ENCODE measurements at places on chromosomes 11 and 22. TPM values are rescaled to one million over a fixed set of nuclear protein-coding genes. Genes with fewer than 3 reads are reported as not detected.

DNA sequence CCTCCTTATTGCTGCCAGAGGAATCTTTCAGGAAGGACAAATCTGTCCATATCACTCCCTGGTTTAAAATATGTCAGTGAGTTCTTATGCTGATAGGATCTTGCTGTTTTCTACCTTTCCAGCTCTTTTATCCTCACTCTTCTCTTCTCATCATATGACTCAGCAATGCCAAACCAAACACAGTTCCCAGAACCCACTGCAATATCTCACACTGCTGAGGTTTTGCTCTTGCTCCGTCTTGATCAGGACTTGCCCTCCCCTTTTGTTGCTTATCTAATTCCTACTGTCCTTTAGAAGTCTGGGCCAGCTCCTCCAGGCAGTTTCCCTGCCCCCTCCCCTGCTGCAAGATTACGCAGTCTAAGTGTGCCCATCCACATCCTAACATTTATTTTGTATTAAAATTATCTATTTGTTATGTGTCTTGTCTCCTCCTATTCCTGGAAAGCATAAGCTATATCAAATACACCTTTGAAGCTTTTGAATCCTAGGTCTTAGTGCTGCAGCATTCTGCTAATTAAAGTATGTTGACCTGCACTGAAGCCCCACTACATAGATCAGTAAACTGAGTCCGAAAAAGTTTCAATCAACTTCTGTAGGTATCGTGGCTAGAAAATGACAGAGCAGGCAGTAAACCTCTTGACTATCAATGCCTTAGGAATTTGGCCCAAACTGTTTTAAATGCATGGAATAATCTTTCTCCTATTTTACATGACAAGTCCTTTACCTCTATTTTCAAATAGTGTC lies 119.2 kb upstream of the C11orf87 start:
- peak; percentile 50 for DNase-seq

DNA sequence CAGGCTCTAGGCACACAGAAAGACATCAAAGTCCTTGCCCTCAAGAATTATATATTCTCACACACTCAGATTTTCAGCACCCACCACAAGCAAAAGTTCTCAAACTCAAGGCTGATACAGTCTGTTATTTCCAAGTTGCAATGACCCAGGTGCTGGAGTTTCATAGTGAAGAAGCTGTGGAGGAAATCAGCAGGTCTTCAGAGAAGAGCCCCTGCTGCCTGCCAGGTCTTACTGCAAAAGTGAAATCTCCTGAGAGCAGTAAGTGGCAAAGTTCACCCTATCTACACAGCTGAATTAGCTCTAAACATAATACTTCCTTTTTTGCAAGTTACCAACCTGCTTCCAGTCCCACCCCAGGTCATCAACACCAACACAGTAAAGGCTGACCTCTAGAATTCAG lies 64.6 kb downstream of the RPL27A start:
- DNase-seq: no peak

Gene PKNOX2
- not detected for total RNA-seq

Gene SPDYC
- not detected for total RNA-seq

GRCh38 chr22:29002603-29003002 lies 59.0 kb downstream of the C22orf31 start:
- DNase-seq: no peak

DNA sequence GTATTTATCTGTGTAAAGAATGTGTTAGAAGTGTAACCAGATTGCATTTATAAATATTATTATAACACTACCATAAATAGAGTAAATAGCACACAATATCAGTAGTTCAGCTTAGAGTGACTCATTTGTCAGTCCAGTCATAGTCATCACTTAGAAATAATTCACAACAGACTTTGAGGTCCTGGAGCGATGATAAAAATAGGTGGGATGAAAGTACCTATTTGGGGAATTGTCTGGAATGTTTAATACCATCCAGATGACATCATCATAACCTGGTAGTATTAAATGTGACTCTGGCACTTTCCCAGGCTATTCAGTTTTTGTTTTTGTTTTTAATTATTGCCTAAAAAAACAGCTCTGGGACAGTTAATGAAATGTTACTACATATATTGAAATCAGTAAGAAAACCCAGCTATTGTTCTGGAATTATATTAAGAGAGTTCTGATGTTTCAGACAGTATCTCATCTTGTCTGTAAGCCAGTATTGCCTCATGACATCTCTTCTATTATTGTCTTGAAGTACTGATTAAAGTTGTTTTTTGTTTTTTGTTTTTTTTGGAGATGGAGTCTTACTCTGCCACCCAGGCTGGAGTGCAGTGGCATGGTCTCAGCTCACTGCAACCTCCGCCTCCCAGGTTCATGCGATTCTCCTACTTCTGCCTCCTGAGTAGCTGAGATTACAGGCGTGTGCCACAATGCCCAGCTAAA lies 74.8 kb downstream of the SIK2 start:
- peak; percentile 78 for DNase-seq

GRCh38 chr11:67514116-67514515 lies 6.2 kb upstream of the CDK2AP2 start:
- no peak for DNase-seq

GRCh38 chr11:111878385-111878848 lies 548 bp downstream of the FDXACB1 start:
- DNase-seq: peak; percentile 51

DNA sequence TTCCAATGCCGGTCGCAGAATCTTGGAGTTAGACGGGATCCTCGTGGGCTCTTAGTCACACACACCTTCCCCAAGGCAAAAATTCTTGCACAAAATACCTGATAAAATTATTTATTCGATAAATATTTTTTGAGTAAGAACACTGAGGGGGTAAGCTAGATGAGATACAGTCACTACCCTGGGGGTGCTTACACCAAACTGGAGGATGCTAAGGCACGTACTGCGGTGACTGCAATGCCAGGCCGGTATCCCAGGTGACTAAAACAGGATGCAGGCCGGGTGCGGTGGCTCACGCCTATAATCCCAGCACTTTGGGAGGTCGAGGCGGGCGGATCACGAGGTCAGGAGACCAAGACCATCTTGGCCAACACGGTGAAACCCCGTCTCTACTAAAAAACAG lies 1.7 kb upstream of the MRTFA start:
- DNase-seq: peak; percentile 35

GRCh38 chr11:15418921-15419320 lies 304.2 kb downstream of the INSC start:
- DNase-seq: no peak

Gene CFAP300
- total RNA-seq: 4.7 TPM

Gene OR51I1
- not detected for total RNA-seq

Gene ARHGAP20
- total RNA-seq: under 0.01 TPM

Gene RFPL2
- total RNA-seq: not detected

Gene TMPRSS4
- total RNA-seq: 42.4 TPM

GRCh38 chr22:29385748-29386147 lies 2.6 kb downstream of the AP1B1 start:
- DNase-seq: peak; percentile 17

DNA sequence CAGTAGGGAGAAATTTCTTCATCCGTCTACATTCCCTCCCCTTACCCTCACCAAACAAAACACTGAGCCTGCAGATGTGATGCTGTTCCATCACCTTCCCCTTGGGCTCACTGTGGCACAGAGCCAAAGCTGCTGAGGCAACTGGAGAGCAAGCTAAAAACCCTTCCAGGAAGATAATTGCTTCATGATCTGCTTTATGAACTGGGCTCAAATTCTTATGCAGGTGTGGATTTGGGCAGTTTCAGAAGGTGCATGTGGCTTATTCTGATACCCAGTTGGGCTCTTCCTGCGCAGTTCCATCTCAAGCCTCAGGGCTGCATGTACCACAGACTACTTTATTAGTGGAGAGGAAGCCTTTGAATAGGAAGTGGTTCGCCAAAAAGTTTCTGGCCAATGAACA lies 58.3 kb downstream of the AAMDC start:
- DNase-seq: no peak

Gene RELA
- 15.2 TPM for total RNA-seq

Gene HBE1
- total RNA-seq: not detected

Gene TECTA
- total RNA-seq: under 0.01 TPM

Gene SMARCB1
- total RNA-seq: 21.5 TPM

Gene XKR3
- not detected for total RNA-seq

GRCh38 chr11:21485426-21485825 lies 707.5 kb upstream of the ANO5 start:
- DNase-seq: no peak

DNA sequence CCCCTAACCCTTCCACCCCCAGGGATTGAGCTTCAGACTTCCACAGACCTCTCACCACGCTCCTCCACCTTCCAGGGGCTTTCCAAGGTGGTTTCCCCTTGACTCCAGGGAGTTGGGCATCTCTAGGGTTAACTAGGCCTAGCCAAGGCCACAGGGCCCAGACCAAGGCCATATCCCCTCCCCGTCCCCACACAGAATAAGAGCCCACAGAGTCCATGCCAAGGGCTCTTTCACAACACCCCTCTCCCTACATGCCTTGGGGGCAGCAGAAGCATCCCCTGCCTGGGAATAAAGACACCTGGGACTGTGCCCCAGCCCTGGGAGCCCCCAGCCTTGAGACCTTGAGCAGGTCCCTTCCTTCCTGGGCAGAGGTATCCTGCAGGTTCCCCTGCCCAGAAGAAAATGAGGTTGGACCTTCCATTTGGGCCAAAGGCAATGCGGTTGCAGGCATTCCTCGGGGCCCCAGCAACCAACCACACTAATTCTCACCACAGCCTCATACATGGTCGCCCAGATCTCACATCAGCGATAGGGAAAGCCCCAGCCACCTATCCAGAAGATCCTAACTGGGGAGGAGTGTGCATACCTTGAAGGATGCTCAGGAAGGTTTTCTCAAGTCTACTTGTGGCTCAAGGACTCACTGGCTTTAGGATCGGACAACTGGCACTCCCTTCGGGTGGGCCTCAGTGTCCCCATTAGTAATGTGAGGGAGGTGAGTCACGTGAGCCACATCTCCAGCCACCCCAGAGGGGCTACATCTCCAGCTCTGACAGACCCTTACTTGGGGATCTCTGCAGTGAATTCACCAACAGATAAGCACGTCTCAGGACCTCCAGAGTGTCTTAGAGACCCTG lies 1.7 kb downstream of the GDPD5 start:
- no peak for DNase-seq

Gene KCNJ4
- total RNA-seq: not detected

Gene MED19
- total RNA-seq: 13.2 TPM

GRCh38 chr11:39113606-39114005 lies 2345.8 kb downstream of the LRRC4C start:
- DNase-seq: no peak

Gene CECR2
- not detected for total RNA-seq

DNA sequence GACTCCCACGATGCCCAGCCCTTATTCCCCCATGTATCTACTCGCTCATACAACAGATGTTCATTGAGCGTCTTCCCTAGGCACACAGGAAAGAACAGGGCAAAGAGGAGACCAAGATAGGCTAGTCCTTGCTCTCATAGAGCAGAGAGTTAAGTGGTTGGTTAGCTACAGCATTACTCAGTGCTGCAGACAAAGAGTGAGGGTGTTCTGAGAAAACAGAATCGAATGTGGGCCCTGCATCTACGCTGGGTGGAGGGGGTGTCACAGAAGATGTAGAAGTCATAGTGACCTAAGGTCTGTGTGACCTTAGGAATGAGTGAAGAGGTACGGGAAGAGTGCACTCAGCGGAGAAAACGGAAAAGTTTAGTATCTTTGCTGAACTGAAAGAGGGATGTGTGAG lies 12.3 kb downstream of the PSMD13 start:
- no peak for DNase-seq

Gene RTN4RL2
- total RNA-seq: not detected

DNA sequence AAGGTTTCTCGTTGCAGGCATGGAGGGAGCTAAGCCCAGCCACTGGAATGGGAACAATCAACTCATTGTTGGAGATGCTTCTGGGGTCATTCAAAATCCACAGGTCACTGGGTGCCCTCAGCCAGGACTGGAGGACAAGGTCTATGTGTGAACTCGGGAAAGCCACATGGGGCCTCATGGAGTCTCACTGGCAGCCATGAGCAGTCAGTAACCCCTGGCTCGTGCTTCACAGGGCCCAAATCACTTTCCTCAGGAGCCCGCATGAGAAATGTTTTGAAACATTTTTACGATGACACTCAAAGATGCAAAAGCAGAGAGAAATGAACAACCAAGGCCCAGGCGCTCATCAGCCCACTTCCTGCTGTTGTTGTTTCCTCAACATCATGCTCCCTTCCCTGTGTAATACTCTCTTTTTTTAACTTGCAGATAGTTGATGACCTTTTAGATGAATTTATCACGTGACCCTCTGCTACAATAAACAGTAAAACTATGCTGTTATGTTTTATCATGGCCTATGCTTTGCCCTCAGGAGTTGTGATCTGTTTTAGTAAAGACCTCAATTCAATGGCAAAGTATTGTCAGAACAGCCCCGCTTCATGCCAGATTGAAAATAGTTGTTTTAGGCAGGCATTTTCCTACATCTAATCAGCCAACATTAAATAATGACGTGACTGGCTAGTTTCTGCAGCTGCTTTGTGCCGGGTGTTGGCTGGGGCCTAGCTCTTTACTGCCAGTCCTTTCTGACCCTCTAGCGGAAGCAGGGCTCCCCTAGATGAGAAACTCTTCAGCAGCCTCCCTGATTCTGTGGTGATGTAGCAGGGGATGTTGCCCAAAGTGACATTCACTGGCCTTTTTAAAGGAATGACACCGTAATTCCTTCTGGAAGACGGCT lies 39.7 kb downstream of the ADAMTS15 start:
- no peak for DNase-seq

DNA sequence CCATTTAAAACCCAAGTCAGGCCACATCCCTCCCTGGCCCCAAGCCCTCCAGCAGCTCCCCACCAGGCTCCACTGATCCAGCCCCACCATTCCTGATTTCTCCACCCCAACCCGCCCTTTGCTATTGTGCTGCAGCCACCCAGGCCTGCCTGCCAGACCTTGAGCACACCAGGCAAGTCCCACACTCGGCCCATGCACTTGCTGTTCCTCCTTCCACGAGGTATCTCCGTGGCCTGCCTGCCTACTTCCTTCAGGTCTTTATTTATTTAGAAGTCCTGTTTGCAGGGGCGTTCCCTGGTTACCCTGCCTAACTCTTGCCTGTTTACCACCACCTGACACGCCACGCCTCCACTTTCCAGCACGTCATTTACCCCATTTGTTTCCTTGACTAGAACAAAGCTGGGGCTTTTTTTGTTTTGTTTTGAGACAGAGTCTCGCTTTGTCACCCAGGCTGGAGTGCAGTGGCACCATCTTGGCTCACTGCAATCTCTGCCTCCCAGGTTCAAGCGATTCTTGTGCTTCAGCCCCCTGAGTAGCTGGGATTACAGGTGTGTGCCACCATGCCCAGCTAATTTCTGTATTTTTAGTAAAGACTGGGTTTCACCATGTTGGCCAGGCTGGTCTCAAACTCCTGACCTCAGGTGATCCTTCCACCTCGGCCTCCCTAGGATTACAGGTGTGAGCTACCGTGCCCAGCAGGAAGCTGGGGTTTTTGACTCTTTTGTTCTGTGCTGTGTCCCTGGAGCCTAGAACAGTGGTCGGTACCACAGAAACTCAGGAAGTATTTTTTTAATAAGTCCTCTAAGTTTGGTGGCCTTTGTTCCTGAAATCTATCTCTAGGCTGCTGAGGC lies 6.7 kb downstream of the CENPM start:
- DNase-seq: no peak

Gene CASP5
- not detected for total RNA-seq

Gene IGF2
- 1.0 TPM for total RNA-seq

DNA sequence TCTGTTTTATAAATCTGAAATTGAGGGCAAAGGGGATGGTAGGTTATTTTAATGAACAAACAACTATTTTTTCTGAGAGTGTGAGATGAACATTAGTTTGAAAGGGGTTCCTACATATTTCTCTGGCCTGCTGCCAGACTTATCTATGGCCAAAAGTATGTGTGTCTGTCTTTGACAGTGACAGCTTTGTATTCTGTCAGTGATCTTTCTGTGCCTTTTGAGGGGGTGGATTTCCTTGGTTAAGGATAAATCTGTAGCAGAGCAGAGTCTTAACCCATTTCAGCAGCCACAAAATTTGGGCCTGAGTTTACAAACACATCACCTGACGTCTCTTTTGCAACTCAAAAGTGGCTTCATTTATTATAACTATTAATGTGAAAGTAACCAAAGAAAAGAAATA lies 30.9 kb downstream of the ZFTA start:
- DNase-seq: no peak

All from bronchial epithelial cell (primary cell).